ENCODE measurements at places on chromosomes 1 and 21.

DNA sequence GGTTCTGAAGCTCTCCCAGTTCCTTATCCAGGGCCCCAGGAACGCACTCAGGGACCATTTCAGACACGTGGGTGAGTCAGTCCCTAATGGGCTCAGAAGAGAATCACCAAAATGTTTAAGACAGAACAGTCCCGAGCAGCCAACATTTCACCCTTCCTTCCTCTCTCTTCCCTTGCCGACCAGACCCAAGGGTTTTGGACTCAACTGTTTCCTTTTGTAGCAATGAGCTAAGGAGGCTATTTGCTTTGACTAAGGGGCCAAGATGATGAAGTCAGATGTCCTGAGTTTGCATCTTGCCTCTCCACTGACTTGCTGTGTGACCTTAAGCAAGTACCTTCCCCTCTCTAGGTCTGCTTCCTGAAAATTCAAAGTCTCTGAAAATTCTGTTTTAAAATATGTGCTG is 472.3 kb upstream of the VAMP3 start:
- no peak for DNase-seq

- no peak for DNase-seq
These were observed 87.5 kb upstream of the ZBTB18 start for GRCh38 chr1:243963571-243963970.

GRCh38 chr1:46757247-46757955 is 38.5 kb upstream of the EFCAB14 start:
- no peak for DNase-seq

- DNase-seq = no peak
These were observed 169.2 kb downstream of the LYPLAL1 start for GRCh38 chr1:219342836-219343235.

DNA sequence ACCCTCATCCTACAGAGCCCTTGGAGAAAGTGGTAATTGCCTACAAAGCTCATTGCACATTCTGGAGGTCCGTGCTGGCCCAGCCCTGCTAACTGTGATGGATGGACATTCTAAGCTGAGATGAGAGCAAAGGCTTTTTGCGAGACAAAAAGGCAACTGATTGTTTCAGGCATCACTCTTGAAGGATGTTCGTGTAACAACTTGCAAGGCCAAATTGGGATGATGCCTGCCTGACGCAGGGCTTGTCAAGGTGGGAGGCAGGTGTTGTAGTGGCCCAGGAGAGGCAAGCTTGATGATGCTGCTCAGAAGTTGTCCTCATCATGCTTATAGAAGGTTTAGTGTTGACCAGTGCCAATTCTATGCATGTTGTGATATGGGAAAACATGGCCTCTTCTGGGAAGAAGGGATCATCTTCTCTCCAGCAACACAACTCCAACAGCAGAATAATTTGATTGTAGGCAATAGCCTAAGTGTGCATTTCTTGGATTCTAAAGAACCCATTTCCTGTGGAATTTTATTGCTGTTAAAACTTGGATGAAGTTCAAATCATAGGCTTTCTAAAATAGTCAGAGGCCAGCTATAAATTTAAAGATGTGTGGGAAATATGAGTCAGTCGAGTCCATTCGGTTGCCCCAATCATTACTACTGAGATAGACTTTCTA is 102.5 kb upstream of the COA6 start:
- DNase-seq = no peak
